Osteocyte (in vitro differentiated cells): ENCODE measurements at places on chromosomes 16 and 17. TPM values are rescaled to one million over a fixed set of nuclear protein-coding genes. Genes with fewer than 3 reads are reported as not detected.

The SLFN11 gene
- 23.8 and 27.5 TPM in 2 replicates for total RNA-seq

- no peak for DNase-seq
- peak overlapping the region; percentile 92 for H3K27ac ChIP-seq
- H3K4me1 ChIP-seq: peaks cover 12% of the 10 kb centered on the region
These were observed 538 bp upstream of the FCSK start for GRCh38 chr16:70453892-70454221.

DNA sequence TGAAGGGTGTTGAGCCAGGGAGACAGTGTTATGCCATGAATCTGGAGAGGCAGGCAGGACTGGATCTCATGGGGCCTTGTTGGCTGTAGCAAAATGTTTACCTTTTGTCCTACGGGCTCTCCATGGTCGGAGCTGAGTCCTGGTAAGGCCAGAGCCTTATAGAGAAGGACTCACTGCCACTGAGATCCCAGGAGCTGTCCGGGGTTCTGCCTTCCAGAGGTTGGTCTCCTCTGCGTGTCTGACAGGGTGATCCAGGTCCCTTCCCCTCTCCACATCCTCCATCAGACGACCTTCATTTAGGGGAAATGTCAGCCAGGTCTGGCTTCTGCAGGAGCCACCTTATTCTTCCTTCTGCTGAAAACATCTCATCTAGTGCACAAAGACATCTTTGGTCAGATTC lies 285.2 kb upstream of the N4BP1 start:
- H3K36me3 ChIP-seq: no peaks in the 10 kb centered on the region
- H3K4me3 ChIP-seq: no peak overlapping the region
- DNase-seq: no peak
- no peak overlapping the region for H3K27ac ChIP-seq
- no peaks in the 10 kb centered on the region for H3K4me1 ChIP-seq
- no peaks in the 10 kb centered on the region for H3K27me3 ChIP-seq

DNA sequence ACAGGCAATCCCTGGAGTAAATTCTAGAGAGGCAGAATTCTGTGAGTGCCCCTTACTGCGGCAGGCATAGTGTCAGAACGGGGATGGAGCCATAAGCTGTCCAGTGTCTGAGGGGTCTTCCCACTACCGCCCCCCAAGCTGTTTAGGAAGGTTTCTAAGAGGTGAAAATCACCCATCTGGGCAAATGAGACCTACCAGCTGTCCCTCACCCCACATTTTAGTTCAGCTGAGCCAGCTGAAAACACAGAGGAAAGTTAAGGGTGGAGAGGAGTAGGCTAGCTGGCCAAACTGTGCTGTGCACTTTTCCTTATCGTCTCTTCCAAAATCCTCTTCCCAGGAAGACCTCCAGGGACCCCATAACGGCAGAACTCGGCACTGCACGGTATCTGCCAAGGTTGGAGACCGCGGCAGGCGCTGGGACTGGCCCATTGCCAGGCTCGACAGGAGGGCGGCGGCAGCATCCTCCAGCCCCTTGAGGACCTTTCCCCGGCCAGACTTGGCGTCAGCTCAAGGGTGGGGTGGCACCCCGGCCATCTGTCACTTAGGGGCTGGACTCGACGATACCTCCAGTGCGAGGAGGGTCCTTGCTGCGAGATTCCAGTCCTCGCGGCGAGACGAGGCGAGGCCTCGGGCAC lies 955 bp downstream of the ACLY start:
- peaks cover 45% of the 10 kb centered on the region for H3K4me1 ChIP-seq
- H3K4me3 ChIP-seq: peak overlapping the region; percentile 90
- peak; percentile 88 for DNase-seq
- H3K36me3 ChIP-seq: peaks cover 13% of the 10 kb centered on the region
- no peaks in the 10 kb centered on the region for H3K27me3 ChIP-seq

DNA sequence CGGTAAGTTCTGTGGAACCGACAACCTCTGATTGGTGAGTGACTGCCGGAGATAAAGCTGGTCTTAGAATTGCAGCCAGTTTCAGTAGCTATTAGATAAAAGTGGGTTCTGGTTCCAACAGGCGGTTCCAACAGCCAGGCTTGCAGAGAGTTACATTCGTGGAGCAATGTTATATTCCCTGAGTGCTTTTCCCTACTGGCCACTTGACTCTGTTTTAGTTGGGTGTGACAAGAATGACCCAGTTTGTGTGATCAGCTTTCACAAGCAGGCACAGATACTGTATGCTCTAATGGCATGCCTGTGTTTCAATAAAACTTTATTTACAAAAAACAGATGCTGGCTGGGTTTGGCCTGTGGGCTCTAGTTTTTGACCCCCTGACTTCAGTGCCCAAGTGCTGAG lies 196.6 kb downstream of the SNX29 start:
- no peaks in the 10 kb centered on the region for H3K27me3 ChIP-seq
- H3K4me3 ChIP-seq: no peak overlapping the region
- H3K36me3 ChIP-seq: no peaks in the 10 kb centered on the region

DNA sequence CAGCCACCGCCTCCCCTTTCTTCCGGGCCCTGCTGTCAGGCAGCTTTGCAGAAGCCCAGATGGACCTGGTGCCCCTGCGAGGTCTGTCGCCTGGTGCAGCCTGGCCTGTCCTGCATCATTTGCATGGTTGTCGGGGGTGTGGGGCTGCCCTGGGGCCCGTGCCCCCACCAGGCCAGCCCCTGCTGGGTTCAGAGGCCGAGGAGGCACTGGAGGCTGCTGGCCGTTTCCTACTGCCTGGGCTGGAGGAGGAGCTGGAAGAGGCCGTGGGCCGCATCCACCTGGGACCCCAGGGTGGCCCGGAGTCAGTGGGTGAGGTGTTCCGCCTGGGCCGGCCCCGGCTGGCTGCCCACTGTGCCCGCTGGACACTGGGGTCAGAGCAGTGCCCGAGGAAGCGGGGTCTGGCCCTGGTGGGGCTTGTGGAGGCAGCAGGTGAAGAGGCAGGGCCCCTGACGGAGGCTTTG lies 5.5 kb upstream of the TGFB1I1 start:
- H3K4me1 ChIP-seq: peaks cover 16% of the 10 kb centered on the region
- no peaks in the 10 kb centered on the region for H3K27me3 ChIP-seq
- H3K27ac ChIP-seq: no peak overlapping the region
- H3K36me3 ChIP-seq: peaks cover 25% of the 10 kb centered on the region
- no peak overlapping the region for H3K4me3 ChIP-seq
